ENCODE measurements at places on chromosomes 6 and 20.

- DNase-seq: no peak
These were observed 37.9 kb downstream of the PLCG1 start for GRCh38 chr20:41175201-41175651.

DNA sequence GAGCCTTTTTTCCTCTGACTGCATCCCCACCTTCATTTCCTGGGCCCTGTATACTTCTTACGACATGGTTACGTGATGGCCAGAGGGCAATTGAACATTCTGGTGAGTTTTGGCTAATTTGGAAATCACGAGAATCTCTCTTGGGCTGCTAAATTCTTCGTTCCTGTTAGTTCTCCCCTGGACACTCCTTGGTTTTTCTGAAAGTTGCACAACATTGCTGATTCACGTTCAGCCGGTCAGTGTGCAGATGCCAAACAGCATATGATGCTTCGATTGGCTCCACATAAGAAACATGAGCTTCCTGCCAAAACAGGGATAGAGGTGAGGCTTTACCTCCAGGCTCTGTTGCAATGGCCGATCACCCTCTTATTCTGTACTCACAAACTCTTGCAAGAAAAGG is 119.4 kb upstream of the LY86 start:
- no peak for DNase-seq

DNA sequence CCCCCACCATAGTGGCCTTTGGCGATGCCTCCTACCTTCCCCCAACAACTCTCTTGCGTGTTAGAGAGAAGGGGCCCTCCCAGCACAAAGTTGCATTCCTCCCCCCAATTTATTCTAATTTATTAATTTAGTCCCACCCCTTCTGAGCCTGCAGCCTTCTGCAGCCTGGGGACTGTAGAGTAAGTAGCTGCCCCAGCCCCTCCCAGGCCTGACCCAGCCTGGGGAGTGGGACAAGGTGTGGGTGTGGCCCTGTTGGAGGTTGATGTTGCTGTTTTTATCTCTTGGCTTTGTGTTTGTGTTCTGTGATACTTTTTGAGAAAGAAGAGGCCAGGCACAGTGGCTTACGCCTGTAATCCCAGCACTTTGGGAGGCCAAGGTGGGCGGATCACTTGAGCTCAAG is 49.4 kb downstream of the ORC3 start:
- no peak for DNase-seq

- no peak for DNase-seq
These were observed 126.3 kb downstream of the COL12A1 start for GRCh38 chr6:75079589-75079988.

DNA sequence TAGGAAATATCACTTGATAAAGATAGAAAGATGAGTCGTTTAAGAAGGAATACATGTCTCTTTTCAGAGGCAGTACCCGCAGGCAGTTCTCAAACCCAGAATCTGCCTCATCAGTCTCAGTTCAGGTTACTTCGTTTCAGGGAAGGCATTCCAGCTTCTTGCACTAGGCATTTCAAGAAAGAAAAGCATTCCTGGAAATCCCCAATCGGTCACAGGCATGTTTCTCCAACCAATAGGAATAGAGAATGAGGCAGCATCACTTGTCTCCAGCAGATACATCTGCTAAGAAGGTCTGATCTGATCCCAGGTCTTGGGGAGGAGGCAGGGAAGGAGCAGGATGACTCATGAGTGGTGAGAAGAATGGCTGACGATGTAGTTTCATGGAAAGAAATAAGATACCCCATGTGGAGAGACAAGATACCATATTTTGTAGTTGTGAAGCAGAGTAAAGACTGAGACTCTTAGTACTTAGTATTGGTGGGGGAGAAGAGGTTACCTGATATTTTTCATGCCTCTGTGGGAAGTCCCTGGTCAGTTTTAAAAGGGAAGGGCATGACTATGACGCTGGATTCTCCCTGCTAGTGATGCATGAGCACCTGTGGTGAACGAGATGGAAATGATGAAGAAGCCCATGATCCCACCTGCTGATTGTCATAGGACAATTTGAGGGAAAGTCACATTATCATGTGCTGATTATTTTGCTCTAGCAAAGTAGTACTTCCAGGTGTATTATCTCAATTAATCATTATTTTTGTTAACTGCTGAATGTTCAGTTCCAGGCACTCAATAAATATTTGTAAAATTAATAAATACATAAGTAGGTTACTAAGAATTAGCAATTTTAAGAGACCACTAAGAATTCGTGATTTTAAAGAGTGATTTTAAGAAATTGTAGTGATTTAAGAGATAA is 20.3 kb upstream of the HLA-DRB1 start:
- DNase-seq: peak; percentile 2

- DNase-seq: no peak
These were observed 6.3 kb upstream of the RAMACL start for GRCh38 chr6:166592821-166593220.
